ENCODE measurements at places on chromosomes 3 and 15.

DNA sequence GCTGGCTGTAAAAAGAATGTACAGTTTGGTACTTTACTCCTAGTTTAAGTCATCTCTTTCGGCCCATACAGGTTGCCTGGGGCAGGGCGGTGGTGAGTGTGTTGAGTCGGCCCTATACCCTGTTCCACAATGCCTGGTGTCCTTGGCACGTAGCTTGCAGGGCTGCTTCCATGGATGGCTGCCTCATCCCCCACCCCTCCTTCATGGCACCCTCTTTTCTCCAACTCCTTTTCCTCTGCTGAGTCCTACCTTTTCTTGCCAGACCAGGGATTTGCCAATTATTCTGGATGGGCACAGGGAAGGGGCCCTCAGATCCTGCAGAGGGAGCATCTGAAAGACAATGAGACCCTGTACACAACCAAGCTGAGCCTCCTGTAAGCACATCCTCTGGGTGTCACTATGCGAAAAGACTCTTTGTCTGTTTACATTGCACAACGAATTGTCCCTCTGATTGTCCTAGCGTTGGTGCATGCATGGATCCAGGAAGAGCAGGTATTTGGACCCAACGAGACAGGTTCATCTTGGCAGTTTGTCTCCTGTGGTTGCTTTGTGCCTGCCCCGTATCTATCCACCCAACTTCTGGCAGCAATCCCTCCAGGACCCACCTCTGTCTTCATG, 73.6 kb upstream of the CGNL1 start:
- DNase-seq = no peak

GRCh38 chr3:149581248-149581647, 76.6 kb downstream of the WWTR1 start:
- DNase-seq = no peak

DNA sequence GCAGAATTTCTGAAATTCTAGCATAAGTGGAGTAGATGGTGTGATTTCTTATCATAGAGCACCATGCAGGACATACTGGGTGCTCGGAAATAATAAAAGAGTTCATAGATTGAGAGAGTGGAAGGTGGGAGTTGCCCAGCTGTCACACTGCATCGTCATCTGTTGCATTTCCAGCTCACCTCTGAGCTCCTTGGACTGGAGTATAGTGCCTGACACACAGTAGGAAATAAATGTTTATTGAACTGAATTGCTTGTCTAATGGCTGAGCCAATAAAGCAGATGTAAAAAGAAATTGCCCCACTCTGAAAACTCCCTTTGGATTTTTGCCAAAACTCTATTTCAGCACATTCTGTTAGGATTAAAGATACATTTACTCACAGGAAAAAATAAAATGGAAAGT, 108.9 kb upstream of the UBE2E1 start:
- DNase-seq = no peak

DNA sequence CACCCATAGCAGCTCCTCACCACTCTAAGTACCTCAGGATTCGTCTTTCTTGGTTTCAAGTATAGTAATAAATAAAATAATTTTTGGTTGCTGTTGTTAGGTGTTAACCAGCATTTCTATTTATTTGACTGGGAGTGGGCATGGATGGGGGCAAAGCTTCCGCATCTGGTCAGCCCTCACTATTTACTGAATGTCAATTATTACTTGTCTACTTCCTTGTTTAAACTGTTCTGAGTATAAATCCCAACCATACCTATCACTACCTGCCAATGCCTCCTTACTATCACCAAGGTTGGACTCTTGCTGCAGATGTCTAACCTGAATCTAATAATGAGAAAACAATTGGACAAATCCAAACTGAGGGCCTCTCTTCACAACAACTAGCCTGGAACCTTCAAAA, 41.9 kb upstream of the GK5 start:
- no peak for DNase-seq

- peak; percentile 23 for DNase-seq
Measured at GRCh38 chr3:17179381-17180205, 294.8 kb downstream of the PLCL2 start.

- DNase-seq = no peak
Measured at GRCh38 chr3:191958980-191959671, 498.2 kb downstream of the PYDC2 start.

GRCh38 chr3:174444391-174444790, 414.7 kb upstream of the NAALADL2 start:
- DNase-seq = no peak

- DNase-seq = no peak
Measured at GRCh38 chr3:130772129-130772528, 25.5 kb upstream of the PIK3R4 start.

GRCh38 chr3:284322-284721, 87.8 kb downstream of the CHL1 start:
- no peak for DNase-seq

DNA sequence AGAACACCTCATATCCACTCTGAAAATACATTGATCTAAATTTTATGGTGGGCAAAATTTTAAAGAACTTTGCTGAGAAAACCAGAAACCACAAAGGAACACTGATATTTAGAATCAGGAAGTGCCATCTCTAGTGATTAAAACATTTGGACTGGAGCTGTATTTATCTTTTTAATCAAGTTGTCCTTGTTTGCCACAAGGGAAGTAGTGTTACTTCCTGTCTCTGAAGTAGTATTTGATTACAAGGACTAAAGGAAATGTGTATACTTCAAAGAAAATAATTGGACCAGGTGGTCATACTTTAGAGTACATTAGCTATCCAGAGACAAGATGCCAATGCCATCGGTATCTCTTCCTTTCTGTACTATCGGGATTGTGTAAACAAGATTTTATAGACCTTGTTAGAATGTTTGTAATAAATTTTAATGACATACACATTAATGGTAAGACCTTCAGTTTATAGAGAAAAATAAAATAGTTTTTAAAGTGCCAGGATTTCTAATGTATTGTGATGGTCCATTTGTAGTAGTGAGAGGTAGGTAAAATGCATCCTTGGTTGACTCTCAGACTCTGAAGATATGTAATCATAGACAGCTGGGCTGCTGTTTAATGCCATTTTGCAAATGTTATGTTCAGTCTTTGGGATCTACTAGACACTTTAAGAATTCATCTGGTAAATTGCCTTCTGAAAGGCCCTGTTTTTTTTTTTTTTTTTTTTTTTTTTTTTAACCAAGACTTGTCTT, 131.9 kb downstream of the B3GALNT1 start:
- no peak for DNase-seq

- no peak for DNase-seq
Measured at GRCh38 chr3:4474683-4475490, 7.8 kb upstream of the SUMF1 start.

DNA sequence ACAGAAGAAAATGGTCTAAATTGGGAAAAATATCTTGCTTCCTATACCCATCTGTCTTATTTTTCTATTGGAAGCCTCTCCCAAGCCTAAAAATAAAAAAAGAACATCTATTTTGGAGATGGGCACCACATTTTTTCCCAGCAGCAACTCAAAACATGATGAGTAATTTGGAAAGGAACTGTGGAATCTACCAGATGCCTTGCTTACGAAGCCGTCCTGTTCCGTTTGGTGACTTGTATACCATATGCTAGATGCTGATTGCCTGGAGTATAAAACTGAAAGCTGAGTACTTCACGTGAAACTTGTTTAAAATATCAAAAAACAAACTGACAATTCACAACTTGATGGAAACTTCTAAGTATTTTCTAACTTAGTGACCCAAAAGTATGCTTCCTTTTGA, 491.0 kb downstream of the ROBO2 start:
- no peak for DNase-seq

DNA sequence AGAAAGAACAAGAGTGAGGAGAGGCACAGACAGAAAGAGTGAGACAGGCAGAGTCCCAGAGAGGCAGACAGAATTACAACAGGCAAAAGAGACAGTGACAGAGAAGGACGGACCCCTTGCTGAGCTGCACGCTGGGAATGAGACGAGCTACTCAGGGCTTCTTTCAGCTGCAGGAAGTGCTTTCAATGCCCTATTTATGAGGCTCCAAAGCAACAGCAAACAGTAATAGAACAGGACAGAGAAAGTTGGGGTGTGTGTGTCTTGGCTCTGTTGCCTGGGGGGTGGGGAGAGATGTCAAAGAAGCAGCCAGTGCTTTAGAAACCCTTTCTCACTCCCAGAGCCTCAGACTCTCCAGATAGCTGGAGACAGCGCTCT, 502 bp upstream of the TIMP4 start:
- no peak for DNase-seq

GRCh38 chr15:64072812-64073211, 20.8 kb downstream of the CIAO2A start:
- no peak for DNase-seq

DNA sequence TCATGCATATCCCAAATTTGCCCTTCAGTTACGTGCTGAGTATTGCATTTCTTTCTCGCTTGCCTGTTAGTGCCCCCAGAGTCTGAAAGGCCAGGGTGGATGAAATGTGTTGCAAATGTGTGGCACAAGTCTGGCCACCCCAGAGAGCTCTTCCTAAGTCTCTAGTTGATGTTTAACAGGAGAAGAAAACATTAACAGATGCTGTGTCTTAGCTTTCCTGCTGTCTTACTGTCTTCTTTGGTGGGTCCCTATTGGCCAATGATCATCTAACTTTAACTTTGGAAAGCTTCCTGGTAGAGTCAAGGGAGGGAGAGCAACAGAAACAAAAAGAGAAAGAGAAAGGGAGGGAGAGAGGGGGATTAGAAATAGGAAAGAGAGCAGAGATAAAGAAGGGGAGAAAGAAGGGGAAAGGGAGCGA, 76.7 kb upstream of the P3H2 start:
- no peak for DNase-seq

DNA sequence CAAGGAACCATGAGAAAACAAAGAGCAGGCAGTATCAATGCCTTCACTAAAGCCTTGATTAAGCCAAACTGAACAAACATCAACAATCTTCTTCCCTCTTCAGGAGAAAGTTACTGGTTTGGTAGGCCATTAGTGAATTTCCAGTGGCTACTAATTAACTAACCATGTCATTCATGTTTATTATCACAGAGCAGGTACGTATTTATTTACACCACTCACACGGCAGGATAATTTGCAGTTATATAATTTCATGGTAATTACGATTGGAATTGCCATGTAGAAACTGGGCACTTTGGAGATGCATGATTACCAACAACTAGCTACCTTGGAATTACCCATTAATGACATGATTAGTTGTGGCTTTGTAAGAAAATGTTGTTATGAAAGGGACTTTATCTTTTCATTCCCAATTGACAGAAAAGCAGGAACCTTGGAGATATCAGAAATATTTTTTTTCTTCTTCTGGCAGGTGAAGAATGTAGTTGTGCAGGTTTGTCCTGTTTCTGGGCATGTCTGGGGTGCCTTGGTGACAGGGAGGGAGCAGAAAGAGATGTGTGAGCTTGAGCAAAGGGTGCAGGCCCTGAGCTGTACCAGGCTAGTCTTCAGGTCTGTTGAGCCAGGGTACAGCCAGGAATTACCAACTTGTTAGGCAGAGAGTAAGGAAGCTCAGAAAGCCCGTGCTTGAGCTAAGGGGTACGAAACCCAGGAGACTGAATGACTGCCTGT, 310.7 kb downstream of the RORA start:
- DNase-seq = no peak

DNA sequence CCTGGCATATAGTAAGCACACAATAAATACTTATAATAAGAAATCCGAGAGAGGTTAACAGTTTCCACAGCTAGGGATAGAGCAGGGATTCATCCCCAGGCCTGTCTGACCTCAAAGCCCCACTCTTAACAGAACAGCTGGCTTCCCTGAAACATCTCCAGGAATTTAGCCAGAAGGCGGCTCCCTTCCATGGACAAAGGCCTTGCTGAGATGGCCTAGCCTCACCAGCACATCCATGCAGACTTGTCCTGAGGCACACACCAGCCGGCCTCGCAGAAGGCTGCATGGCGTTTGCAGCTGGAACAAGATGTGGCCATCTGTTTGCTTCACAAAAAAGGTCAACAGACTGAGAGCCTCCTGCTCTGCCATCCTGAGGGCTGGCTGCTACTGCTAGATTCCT, 245.4 kb downstream of the SLCO3A1 start:
- no peak for DNase-seq

GRCh38 chr3:1726741-1727140, 371.9 kb upstream of the CNTN4 start:
- no peak for DNase-seq

DNA sequence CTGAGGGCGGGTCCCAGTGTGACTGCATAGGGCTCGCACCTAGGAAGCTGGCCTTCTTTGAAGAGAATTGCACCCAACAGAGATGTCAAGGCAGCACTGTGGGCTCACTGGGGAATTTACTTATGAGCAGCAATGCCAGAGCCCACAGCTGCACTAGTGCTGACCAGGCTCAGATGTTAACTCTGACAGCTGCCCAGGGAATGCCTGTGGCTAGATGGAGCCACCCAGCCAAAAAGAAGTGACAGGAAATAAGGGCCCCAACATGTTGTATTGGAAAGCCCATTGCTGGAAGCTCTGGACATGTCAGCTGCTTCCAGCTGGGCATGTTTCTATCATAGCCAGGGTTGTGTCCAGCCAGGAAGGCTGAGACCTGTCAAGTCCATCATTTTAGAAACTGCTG, 90.9 kb upstream of the ZNF280D start:
- no peak for DNase-seq

DNA sequence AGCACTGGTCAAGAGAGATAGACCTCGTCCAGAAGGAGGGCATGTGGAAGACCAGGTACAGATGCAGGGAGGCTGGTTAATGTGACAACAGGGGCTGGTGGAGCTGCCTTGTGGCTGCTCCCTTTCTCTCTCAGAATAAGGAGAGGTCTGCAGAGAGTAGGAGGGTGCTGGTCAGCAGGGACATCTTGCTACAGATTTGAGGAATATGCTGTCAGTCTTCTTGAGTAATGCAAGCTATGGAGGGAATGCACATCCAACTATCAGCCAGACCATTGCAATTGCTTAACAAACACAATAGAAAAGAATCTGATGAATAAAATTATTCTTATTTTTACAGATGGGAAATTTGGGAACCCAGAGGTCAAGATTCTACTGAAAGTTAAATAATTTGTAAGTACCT, 20.3 kb upstream of the SIAH2 start:
- no peak for DNase-seq

DNA sequence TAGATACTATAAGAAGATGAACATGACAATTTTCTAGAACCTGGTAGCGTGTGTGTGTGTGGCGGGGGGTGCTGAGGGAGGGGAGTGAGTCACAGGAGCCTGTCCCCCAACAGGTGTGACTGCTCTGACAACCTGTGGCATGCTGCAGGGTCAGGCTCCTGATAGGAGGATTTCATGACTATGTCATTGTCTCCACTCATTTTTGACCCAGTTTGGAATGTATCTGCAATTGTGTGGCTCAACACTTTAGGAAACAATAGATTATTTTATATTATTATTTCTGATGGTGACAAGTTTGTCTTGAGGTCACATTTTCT, 9.3 kb upstream of the VILL start:
- DNase-seq = no peak

- DNase-seq = no peak
Measured at GRCh38 chr15:76140074-76140464, 80.3 kb downstream of the TMEM266 start.

DNA sequence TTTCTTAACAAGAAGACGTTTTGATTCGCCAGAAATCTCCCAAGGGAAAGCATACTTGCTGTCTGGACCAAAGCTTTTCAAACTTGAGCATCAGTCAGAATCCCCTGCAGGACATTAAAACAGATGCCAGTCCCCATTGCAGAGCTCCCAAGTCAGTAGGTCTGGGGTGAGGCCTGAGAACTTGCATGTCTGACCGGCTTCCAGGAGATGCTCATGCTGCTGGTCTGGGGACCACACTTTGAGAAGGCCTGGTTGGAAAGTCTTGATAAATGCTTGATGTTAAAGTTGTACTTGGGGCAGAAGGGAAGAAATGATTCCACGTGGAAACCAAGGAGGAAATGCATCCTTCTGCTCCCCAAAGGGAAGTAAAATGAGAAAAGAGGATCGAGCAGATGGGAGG, 24.3 kb upstream of the CAV3 start:
- DNase-seq = no peak

- DNase-seq = no peak
Measured at GRCh38 chr3:69930564-69930963, 69.0 kb upstream of the SAMMSON start.

All from stimulated activated CD4-positive, alpha-beta T cell treated with anti-CD3 and anti-CD28 coated beads, Interleukin-4, amount 100 ng/mL, for 4 hours (primary cell).